GM12878 (cell line): ENCODE measurements at places on chromosomes 1 and 21.

DNA sequence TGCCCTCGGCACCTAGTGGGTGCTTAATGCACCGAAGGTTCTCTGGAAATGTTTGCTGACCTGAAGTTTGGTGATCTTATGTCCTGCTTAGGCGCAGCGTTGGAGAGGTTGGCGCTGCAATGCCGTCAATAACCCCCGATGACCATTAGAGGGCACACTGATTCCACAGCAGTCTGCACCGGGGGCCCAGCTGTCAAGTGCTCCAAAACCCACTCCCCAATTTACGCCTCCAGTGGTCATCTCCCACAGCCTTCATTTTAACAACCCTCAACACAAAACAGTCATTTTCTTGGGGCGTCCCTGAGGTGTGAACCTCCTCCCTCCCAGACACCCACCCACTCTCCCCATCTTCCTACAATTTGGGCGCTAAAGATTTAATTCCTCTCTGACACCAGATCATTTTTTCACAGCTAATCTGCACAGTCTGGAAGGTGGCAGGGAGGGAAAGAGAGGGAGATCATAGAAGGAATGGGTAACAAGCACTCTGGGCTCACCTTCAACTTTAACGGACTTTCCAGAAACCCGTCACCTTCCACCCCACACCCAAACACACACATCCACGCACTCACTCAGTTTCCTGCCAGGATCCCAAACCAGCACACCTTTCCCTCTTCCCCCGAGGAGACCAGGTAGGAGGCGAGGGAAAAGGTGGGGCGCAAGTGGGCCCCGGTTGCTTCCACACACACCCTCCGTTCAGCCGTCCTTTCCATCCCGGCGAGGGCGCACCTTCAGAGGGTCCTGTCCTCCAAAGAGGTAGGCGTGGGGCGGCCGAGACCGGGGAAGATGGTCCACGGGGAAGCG lies 570 bp upstream of the NPR1 start:
- DNase-seq: no peak

- no peak for DNase-seq
These were observed 21.1 kb upstream of the BCL10 start for GRCh38 chr1:85297538-85297854.

DNA sequence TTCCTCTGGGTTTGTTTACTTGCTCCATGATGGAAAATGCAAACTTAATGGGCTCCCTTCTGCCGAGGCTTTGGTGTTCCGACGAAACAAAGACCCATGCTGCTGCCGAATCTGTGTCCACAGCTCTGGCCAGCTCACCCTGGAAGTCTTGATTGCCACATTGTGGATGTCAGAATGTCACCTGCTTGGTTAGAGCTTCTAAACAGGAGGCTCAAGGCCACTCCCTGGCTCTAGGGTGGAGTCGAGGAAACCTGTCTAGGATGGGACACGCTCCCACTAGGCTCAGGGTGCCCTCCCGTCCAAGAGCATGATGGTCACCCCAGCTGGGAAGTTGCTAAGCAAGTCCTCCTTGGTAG lies 279.3 kb upstream of the VAMP3 start:
- DNase-seq: no peak

DNA sequence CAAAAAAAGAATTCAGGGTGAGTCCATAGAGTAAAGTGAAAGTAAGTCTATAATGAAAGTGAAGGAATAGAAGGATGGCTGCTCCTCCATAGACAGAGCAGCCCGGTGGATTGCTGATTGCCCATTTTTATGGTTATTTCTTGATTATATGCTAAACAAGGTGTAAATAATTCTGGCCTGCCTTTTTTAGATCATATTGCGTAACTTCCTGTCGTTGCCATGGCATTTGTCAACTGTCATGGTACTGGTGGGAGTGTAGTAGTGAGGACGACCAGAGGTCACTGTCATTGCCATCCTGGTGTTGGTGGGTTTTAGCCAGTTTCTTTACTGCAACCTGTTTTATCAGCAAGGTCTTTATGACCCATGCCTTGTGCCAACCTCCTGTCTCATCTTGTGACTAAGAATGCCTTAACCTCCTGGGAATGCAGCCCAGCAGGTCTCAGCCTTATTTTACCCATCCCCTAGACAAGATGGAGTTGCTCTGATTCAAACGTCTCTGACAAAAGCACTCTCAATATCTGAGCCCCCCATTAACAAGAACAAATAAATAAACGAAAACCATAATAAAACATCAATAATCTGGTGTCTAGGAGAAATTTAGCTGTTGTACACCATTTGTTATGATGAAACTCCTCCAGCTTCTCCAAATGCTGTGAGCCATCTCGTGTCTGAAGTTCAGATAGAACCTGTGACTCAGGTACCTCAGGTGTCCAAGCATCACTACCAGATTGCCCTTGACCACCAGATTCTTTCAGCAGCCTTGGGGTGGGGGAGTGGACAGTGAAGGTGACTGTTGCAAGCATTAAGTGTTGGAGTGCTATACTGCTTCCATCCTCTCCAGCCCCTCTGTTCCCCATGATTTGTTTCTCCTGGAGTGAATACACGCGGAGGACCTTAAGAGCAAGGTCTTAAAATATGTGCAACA lies 36.0 kb downstream of the EBNA1BP2 start:
- no peak for DNase-seq

GRCh38 chr21:37748351-37748750 lies 167.9 kb downstream of the KCNJ6 start:
- DNase-seq: no peak

DNA sequence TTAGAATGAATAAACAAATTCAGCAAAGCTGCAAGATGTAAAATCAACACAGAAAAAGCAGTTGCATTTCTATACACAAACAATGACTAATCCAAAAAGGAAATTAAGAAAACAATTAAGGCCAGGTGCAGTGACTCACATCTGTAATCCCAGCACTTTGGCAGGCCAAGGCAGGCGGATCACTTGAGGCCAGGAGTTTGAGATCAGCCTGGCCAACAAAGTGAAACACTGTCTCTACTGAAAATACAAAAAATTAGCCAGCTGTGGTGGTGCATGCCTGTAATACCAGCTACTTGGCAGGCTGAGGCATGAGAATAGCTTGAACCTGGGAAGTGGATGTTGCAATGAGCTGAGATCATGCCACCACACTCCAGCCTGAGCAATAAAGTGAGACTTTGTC lies 22.3 kb downstream of the THEM4 start:
- DNase-seq: no peak
